ENCODE measurements at places on chromosomes 1 and 21. TPM values are rescaled to one million over a fixed set of nuclear protein-coding genes. Genes with fewer than 3 reads are reported as not detected.

OVAAL gene
- total RNA-seq = not detected

NUP210L gene
- total RNA-seq = not detected

OR2T35 gene
- not detected for total RNA-seq

OSCP1 gene
- 2.7 TPM for total RNA-seq

GRCh38 chr1:100575406-100575805, 37.5 kb downstream of the GPR88 start:
- H3K36me3 ChIP-seq = no peaks in the 10 kb centered on the region
- no peak overlapping the region for H3K4me3 ChIP-seq
- H3K27ac ChIP-seq = no peak overlapping the region
- DNase-seq = no peak
- H3K27me3 ChIP-seq = no peaks in the 10 kb centered on the region

GRCh38 chr1:229709500-229710013, 83.5 kb downstream of the URB2 start:
- H3K27ac ChIP-seq = no peak overlapping the region
- DNase-seq = no peak
- no peaks in the 10 kb centered on the region for H3K27me3 ChIP-seq
- no peak overlapping the region for H3K4me3 ChIP-seq
- no peaks in the 10 kb centered on the region for H3K4me1 ChIP-seq

DNA sequence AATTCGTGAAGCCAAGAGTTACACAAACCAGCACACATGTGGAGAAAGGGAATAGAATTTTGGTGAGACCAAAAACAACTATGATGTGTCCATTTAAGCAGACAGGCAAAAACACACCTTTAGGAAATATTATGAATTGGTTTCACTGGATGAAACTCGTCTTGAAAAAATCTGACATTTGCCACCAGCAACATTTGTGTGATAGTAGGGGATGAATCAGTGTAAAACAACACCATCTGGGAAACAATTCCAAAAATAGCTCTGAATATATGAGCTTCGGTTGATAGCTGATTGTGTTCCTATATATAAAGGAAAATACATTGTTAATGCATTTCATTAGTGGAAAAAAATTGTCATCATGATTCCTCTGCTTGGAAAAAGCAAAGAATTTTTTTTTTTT, 327.8 kb downstream of the PAPPA2 start:
- no peak overlapping the region for H3K4me3 ChIP-seq
- no peak for DNase-seq
- no peaks in the 10 kb centered on the region for H3K36me3 ChIP-seq
- no peaks in the 10 kb centered on the region for H3K27me3 ChIP-seq
- no peaks in the 10 kb centered on the region for H3K4me1 ChIP-seq

GRCh38 chr21:14687268-14687625, 141.1 kb upstream of the SAMSN1 start:
- no peaks in the 10 kb centered on the region for H3K36me3 ChIP-seq
- DNase-seq = no peak
- H3K4me1 ChIP-seq = no peaks in the 10 kb centered on the region
- H3K4me3 ChIP-seq = no peak overlapping the region
- H3K27ac ChIP-seq = peak overlapping the region; percentile 19

DNA sequence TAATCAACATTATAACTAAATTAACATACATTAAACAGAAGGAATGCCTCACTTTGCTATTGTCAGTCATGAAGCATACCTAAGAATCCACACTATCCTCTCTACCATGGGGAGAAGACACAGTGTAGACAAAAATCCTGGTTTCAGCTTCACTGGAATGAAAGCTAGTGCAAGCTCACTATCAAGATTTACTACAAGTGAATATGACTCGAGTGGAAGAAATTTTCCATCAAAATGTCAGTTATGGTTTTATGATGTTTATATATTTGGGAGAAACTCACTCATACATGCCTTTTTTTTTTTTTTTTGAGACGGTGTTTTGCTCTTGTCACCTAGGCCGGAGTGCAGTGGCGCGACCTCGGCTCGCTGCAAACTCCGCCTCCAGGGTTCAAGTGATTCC, 424.3 kb downstream of the KCNT2 start:
- H3K4me1 ChIP-seq = no peaks in the 10 kb centered on the region
- no peak overlapping the region for H3K27ac ChIP-seq
- no peak overlapping the region for H3K4me3 ChIP-seq
- H3K36me3 ChIP-seq = no peaks in the 10 kb centered on the region
- no peaks in the 10 kb centered on the region for H3K27me3 ChIP-seq
- no peak for DNase-seq

- no peaks in the 10 kb centered on the region for H3K27me3 ChIP-seq
- H3K27ac ChIP-seq = no peak overlapping the region
- H3K4me3 ChIP-seq = no peak overlapping the region
- DNase-seq = no peak
- H3K4me1 ChIP-seq = peaks cover 5% of the 10 kb centered on the region
- H3K36me3 ChIP-seq = no peaks in the 10 kb centered on the region
Measured at GRCh38 chr1:109432336-109432735, 6.1 kb upstream of the PSMA5 start.

DNA sequence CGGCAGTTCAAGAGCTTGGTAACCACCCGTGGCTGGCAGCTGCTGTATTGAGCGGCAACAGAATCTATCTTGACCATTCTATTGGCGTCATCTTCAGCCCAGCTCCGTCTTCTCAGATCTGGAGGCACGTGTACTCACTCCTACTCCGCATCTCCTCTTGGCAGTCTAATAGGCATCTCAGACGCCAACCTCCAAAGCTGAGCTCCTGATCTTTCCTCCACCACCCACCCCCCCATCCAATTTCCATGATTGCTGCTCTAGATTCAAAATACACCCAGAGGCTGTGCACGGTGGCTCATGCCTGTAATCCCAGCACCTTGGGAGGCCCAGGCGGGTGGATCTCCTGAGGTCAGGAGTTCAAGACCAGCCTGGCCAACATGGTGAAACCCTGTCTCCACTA, 84.6 kb upstream of the CASZ1 start:
- H3K36me3 ChIP-seq = no peaks in the 10 kb centered on the region
- DNase-seq = no peak

GRCh38 chr1:119327450-119328155, 41.0 kb upstream of the HAO2 start:
- no peak overlapping the region for H3K27ac ChIP-seq
- H3K27me3 ChIP-seq = peaks cover 8% of the 10 kb centered on the region
- peak overlapping the region; percentile 45 for H3K4me3 ChIP-seq
- peaks cover 14% of the 10 kb centered on the region for H3K4me1 ChIP-seq
